Sigmoid colon (tissue), 7 donors: ENCODE measurements at places on chromosomes 1 and 21. TPM values are rescaled to one million over a fixed set of nuclear protein-coding genes. Genes with fewer than 3 reads are reported as not detected.

- no peak for DNase-seq
Measured at GRCh38 chr1:29829448-29830344, 593.4 kb downstream of the PTPRU start.

DNA sequence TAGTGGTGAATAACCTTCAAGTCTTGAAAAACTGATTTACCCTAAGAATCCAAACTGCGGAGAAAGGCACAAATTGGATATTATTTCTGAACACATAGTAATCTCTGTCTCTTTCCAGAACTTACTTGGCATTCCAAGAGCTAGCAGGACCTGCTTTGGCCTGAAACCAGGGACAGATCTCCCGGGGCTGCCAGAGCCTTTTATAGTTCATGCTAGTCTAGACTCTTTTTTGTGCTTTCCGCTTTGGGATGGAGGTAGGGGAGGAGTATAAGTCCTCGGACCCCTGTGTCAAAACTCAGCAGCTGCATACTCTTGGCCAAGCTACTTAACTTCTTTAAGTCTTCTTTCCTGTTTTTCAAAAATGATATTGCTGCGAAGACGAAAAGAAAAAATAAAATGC, 3.8 kb upstream of the RYR2 start:
- no peak for DNase-seq

The LCK gene
- total RNA-seq: 0.81 TPM

The GBP2 gene
- 152 TPM for total RNA-seq
